T47D (cell line): ENCODE measurements at places on chromosomes 3 and 15.

DNA sequence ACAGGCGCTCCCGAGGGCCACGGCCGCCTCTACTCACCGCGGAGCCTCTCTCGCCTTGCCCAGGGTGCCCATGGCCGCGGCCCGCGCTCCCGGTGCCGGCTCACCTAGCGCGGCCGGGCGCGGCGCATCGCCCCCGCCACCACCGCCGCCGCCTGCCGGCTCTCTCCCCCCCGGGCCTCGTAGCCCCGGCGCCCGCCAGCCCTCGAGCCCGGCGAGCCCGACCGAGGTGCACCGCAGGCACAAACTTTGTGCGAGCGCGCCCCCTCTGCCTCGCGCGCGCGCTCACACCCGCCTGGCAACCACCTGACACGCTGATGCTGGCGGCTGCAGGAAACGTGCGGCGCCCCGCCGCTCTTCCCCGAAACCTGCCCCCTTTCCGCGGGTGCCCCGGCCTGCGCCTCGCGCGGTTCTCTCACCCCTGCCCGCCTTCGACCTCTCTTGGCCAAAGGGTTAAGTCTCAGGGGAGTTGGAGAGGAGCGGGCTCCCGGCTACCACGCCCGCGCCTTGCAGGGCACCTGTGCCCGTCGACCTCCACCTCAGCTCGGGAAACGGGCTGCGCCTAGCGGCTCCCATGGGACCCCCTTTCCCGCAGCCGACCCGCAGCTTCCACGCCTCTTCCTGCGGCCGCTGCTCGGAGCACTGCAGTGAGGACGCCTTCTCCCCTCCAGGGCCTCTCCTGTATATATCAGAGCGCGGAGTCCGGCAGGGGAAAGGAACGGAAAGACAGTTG, at the start of gene RASGRP1:
Gene RASGRP1, minus strand, starts transcription at position 258 of the 730 bp plus-strand sequence. Its CDS starts 186 bp downstream, at position 72.
- DNase-seq, result peak; percentile 76

- DNase-seq, result no peak
Observed at GRCh38 chr3:62950210-62950609, 75.0 kb upstream of the CADPS start.

- peak; percentile 48 for DNase-seq
Observed at GRCh38 chr15:90095521-90095959, 6.7 kb downstream of the IDH2 start.

DNA sequence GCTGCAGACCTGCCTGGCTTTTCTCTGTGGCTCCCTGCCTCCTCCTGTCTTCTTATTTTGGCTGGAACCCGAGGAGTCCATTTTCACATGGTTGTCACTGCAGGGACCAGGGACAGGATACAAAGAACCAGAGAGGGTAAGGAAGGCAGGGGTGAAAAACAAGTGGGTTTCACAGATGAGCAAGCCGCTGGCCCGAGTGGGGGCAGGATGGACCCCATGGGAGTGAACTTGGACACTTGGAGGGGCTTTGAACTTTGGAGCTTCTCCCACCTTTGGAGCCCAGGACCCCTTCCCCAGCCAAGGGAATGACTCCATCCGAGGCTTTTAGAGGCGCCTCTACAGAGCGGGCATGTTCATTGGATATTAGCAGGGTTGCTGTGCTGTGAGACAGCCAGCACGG, 26.9 kb upstream of the ADCY5 start:
- no peak for DNase-seq

DNA sequence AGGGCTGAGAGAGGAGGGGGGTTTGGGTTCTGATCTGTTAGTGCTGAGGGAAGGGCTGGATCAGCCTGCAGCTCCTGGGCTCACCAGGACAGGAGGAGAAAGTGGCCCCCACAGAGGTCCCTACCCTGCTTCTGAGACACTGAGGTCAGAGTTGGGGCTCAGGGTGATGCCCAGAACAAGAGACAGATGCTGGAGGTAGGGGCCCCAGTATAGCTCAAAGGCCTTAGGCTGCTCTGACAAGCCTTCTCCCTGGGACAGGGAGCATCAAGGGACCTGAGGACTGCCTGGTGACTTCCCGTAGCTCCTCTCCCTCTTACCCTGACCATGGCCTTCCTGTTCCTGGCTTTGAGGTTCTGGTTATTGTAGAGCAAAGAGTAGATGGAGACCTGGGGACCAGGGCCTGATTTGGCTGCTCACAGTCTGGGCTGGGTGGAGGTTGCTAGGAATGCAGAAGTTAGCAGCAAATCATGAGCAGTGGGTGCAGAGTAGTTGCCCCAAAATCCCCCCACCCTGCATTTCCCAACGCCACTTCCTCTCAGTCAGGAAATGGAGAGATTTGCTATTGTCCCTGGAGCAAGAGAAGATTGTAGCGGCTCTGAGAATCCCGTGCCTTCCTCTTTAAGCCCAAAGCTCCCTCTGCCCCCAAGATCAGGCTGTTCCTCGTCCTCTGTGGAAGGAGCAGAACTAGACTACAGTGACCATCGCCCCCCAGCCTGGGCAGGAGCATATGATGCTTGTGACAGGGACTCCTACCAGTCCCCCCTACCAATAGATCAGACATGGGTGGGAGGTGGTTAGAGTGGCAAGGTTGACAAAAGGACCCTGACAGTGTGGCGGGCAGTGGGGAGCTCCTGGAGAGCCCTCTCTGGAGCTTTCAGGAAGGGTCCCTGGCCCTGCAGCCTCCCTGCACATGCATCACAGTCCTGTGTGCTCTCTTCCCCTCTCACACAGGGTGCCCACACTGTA, 47.4 kb upstream of the SEC22A start:
- DNase-seq, result no peak

DNA sequence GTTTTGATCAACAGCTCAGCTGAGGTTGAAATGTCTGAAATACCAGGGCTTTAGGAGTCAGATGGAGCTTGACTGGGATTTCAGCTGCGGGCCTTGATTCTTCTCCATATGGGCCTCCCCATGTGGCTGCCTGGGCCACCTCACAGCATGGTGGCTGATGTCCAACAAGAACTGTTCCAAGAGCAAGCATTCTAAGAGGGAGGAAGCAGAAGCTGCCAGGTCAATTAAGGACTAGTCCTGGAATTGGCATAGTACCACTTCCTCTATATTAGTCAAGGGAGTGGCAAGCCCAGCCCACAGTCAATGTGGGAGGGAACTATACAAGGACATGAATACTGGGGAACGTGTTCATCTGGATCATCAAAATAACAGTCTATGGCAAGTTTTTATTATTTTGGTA, 181.7 kb upstream of the ANKRD28 start:
- DNase-seq, result no peak

GRCh38 chr15:79349525-79349924, 38.6 kb downstream of the TMED3 start:
- no peak for DNase-seq

DNA sequence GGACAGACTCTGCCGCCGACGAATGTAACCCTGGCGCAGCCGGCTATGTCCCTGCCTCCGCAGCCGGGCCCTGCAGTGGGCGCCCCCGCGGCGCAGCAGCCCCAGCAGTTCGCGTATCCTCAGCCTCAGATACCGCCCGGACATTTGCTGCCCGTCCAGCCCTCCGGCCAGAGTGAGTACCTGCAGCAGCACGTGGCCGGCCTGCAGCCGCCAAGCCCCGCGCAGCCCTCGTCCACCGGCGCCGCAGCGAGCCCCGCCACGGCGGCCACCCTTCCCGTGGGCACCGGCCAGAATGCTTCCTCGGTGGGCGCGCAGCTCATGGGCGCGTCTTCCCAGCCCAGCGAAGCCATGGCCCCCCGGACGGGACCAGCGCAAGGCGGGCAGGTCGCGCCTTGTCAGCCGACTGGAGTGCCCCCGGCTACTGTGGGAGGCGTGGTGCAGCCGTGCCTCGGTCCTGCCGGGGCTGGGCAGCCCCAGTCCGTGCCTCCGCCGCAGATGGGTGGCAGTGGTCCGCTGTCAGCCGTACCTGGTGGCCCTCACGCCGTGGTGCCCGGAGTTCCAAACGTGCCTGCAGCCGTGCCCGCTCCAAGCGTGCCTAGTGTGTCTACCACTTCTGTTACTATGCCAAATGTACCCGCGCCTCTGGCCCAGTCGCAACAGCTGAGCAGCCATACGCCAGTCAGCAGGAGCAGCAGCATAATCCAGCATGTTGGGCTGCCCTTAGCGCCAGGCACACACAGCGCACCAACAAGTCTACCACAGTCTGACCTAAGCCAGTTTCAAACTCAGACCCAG, 2.4 kb downstream of the TSC22D2 start:
- DNase-seq, result peak; percentile 51

GRCh38 chr3:104347291-104347690, 1019.4 kb upstream of the ALCAM start:
- DNase-seq, result no peak

- no peak for DNase-seq
Observed at GRCh38 chr3:188296761-188297612, 143.0 kb downstream of the LPP start.

DNA sequence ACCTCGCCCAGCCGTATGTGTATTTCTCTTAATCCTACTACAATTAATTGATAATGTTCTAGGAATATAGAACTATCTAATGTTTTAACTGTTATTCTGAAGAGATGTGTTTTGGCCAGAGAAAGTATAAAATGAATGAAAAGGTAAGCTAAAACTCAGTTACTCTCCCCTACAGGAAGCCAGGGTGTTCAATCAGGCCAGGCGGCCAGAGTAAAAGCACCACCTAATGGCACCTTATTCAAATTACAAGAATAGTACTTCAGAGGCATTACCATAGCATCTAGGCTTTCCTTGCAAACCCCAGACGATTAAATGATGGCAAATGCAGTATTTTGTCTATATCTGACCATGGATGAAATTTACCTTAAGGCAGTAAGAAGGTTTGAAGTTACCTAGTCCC, 10.4 kb downstream of the SLC12A8 start:
- no peak for DNase-seq

- DNase-seq, result peak; percentile 76
Observed at GRCh38 chr3:51718547-51719409, 11.9 kb downstream of the GRM2 start.

DNA sequence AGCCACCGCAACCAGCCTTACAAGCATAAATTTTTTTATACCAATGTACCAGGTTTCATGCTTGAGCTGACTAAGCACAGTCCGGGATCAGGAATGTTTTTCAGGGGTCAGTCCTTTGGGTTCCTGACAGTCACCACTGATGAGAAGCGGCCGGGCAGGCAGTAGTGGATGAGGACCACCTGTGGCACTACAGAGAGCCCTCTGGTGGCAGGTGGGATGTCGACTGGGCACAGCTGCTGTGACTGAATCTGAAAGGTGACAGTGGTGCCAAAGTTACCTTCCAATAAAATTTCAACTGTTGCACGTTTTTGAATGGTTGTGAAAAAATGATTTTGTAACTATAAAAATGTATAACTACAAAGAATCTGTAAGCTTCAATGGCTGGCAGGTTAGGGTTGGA, 34.0 kb downstream of the TPRA1 start:
- DNase-seq, result no peak

DNA sequence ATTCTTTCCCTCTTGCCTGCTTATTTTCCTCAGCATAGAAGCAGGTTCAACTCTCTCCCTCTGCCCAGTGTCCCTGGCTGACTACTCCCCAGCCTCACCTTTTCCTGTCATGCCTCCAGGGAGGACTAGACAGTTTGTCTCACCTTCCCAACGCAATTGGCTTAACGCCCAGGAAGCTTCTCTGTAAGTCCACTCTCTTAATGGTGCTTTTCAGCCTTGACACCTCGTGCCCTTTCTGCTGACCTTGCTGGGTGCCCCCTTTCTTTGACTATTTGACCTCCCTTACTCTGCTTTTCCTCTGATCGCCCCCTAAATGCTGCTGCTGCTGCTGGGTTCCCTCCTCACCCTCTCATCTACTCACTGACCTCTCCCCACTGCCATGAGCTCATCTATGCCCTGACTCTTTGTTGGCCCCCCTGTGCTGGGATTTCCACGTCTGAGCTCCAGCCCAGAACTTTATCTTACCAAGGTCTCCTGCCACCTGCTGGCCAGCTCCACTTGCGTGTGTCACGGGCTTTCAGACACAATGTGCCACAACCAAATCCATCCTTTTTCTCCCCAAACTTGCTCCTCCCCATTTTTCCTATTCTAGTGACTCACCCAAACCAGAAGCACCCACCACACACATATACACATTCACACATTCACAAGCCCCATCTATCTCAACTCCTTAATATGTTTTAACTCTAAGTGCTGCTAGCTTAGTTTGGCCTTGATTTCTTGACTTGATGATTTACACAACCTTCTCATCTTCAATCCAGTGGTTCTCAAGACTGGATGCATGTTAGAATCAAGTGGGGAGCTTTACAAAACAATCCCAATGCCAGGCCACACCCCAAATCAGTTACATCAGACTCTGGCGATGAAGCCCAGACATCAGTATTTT, 16.6 kb downstream of the EPB42 start:
- peak; percentile 62 for DNase-seq

DNA sequence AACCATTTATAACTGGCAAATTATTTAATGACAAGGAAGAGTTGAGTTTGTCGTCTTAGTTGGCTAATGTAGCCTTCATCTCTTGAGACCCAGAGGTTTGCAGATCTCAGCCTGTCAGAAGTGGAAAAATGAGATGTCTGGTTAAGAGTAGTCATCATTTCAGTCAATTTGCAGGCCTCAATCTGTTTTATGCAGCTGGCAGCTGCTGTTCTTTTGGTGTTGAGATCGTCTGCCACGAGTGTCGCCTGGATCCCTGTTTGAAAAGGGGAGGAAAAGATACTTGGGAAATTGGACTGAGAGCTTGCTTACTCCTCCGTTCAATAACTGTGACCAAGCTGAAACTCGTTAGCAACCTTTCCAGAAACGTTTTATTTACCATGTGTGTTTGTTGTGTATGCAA, 2.3 kb downstream of the PHLDB2 start:
- DNase-seq, result no peak

DNA sequence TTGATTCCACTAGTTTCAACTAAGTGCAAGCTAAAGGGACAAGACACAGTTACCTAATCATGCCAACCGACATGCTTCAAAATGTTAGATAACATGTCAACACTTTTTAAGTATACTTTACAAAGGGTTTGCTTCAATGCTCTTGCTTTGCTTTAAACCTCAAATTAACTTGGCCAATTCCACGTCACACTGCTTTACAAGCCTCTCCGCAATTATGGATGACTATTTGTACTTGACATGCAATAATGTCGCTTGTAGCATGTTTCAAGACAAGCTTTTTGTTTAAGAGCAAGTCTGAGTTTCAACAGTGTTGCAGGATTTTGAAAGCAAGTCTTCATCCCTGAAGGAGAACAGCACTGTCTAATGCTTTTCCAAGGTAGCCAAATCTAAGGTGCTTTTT, 86.9 kb downstream of the CNTN3 start:
- DNase-seq, result no peak

DNA sequence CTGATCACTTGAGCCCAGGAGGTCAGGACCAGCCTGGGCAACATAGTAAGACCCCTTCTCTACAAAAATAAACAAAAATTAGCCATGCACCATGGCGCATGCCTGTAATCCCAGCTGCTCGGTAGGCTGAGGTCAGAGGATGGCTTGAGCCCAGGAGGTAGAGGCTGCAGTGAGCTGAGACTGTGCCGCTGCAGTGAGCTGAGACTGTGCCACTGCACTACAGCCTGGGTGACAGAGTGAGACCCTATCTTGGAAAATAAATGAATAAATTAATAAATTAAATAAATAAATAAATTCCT, 10.8 kb downstream of the SHISA5 start:
- DNase-seq, result no peak

- DNase-seq, result peak; percentile 22
Observed at GRCh38 chr3:129940086-129940485, 34.4 kb upstream of the TRH start.

- DNase-seq, result no peak
Observed at GRCh38 chr15:31214864-31215489, 111.7 kb upstream of the KLF13 start.
